Gastrocnemius medialis (tissue), 4 donors: ENCODE measurements at places on chromosomes 6 and 20.

GRCh38 chr6:43952746-43953145, 174.5 kb downstream of the MRPL14 start:
- H3K4me3 ChIP-seq = no peak overlapping the region
- peak; percentile 42 for DNase-seq
- peak overlapping the region; percentile 85 for H3K27ac ChIP-seq
- no peaks in the 10 kb centered on the region for H3K36me3 ChIP-seq

- H3K36me3 ChIP-seq = no peaks in the 10 kb centered on the region
- H3K27me3 ChIP-seq = no peaks in the 10 kb centered on the region
- H3K4me1 ChIP-seq = no peaks in the 10 kb centered on the region
- no peak overlapping the region for H3K27ac ChIP-seq
Measured at GRCh38 chr6:4225161-4225872, 89.9 kb upstream of the ECI2 start.

GRCh38 chr20:8139899-8140298, 7.8 kb downstream of the PLCB1 start:
- H3K27ac ChIP-seq = no peak overlapping the region
- no peaks in the 10 kb centered on the region for H3K27me3 ChIP-seq
- peaks cover under 1% of the 10 kb centered on the region for H3K4me1 ChIP-seq
- H3K36me3 ChIP-seq = no peaks in the 10 kb centered on the region
- no peak overlapping the region for H3K4me3 ChIP-seq
- no peak for DNase-seq

- peaks cover 6% of the 10 kb centered on the region for H3K4me1 ChIP-seq
- no peaks in the 10 kb centered on the region for H3K36me3 ChIP-seq
- DNase-seq = no peak
- H3K27me3 ChIP-seq = peaks cover 17% of the 10 kb centered on the region
Measured at GRCh38 chr6:53353624-53354023, 4.9 kb upstream of the ELOVL5 start.

DNA sequence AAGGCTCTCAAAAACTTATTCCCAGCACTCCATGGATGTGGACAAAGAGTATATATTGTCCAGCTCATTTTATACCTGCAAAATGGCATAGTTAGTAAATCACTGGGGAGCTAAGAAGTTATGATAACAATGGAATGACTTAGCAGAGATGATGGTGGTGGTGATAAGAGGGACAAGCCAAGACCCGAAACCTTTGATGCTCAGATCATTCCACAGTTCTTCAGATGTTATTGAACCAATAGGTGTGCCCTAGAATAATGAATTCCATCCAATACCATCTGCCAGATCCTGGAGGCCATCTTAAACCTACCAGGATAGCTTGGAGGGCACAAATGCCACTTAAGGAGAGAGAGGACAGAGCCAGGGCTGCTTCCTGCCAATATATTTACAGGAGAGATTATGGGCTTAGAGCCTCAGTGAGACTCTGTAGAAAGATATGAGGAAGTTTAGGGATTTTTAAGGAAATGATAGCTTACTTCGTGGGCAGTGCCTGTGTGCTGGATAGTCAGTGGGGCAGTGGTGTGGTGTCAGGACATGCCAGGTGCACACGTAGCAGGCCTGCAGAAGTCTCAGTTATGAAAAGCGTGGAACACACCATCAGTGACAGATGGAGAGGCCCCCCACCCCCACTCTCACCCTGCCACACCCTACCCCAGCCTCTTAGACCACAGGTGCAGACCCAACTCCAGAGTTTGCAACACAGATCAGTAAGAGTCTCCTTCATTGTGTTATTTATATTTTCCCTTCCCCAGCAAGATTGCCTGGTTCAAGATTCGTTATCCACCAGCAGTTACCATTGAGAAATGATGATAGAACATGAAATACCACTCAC, 209.7 kb upstream of the SUPT3H start:
- H3K36me3 ChIP-seq = no peaks in the 10 kb centered on the region
- no peak overlapping the region for H3K4me3 ChIP-seq
- H3K4me1 ChIP-seq = no peaks in the 10 kb centered on the region
- H3K27me3 ChIP-seq = no peaks in the 10 kb centered on the region
- no peak overlapping the region for H3K27ac ChIP-seq

DNA sequence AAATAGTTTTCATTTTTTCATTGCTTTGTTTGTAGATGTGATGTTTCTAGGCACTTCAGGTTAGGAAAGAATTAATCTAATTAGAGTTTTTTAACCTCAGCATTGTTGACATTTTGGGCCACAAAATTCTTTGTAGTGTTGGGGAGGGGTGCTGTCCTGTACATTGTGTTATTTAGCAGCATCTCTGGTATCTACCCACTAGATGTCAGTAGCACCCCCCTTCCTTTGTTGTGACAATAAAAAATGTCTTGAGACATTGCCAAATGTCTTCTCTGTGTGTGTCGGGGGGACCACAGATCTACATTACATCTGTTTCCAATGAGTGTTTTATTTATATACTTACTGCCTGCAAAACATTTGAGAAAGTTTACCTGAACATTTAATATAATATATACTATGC, 45.6 kb downstream of the EYA4 start:
- DNase-seq = no peak
- no peaks in the 10 kb centered on the region for H3K27me3 ChIP-seq
- no peak overlapping the region for H3K4me3 ChIP-seq
- H3K36me3 ChIP-seq = no peaks in the 10 kb centered on the region
- H3K4me1 ChIP-seq = peaks cover 62% of the 10 kb centered on the region

DNA sequence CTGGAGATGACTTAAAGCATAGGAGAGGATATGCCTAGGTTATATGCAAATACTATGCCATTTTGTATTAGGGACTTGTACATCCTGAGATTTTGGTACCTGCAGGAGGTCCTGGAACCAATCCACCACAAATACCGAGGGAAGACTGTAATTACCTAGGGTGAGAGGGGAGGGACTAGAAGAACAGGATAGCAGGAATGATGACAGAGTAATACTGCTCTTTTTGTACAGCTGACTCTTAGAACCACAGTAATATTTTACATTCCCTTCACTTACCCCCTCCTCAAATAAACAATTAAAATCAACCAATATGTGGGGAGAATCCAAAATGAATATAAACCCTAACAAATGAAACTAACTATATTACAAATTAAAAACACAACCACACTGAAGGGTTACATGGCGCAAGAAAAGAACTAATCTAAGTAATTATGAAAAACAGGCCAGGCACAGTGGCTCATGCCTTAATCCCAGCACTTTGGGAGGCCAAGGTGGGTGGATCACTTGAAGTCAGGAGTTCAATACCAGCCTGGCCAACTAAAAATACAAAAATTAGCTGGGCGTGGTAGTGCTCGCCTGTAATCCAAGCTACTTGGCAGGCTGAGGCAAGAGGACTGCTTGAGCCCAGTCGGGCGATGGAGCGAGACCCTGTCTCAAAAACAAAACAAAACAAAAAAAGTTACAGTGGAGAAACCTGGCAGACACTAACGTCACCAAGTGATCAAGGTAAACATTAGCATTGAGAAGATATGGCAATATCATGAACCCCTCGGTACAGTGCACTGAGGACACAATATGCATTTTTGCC, 37.1 kb downstream of the MAP1LC3A start:
- no peak overlapping the region for H3K27ac ChIP-seq
- peaks cover 4% of the 10 kb centered on the region for H3K4me1 ChIP-seq
- H3K27me3 ChIP-seq = no peaks in the 10 kb centered on the region

DNA sequence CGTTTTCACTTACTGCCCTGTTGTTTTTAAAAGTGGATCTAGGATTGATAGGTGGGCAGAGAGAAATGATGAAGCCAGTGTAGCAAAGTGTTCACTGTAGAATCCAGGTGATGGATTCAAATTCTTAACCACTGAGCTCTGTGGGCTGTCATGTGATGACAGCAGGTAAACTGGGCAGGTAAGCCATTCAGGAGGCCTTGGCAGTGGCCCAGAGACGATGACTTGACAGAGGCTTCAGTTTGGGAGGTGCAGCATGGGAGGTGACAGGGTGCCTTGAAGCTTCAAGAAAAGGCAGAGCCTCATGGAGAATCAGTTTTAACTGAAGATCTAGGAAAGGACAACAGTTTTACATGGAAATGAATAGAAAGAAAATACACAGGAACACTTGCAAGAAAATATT, 2.0 kb downstream of the NAA20 start:
- DNase-seq = no peak
- no peak overlapping the region for H3K27ac ChIP-seq
- no peak overlapping the region for H3K4me3 ChIP-seq
- no peaks in the 10 kb centered on the region for H3K36me3 ChIP-seq
- H3K4me1 ChIP-seq = peaks cover 24% of the 10 kb centered on the region
- no peaks in the 10 kb centered on the region for H3K27me3 ChIP-seq

DNA sequence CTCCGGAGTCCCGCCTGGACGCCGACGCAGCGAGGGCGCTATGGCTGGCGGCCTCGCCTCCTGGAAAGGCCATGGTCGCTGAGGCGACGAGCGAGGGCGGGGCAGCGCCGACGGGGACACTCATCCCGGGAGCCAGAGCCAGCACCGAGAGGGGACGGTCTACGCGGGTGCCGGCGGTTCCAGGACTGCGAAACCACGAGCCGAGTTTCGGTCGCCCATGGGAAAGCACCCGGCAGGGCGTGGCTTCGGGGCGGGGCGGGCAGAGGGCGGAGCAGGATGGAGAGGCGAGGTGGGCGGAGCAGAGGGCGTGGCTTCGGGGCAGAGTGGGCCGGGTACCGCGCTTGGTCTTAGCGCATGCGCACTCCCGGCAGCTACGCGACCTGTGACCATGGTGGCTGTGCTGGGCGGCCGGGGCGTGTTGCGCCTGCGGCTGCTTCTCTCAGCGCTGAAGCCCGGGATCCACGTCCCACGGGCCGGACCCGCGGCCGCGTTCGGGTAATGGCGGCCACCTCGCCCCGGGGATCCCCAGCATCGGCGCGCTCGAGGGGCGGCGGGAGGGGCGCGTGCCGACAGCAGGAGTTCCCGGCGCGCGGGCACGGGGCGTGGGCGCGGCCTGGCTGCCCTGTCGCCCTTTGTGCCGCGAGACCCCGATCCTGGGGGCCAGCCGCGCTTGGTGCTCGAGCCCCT, at the start of gene BPHL:
Gene BPHL (plus strand): TSS at position 359 of the 687 bp plus-strand sequence. CDS start 30 bp downstream, at position 389.
- no peaks in the 10 kb centered on the region for H3K27me3 ChIP-seq
- H3K4me3 ChIP-seq = peak within 1 kb of the TSS; percentile 83
- H3K36me3 ChIP-seq = peaks cover 9% of the 10 kb centered on the region
- peaks cover 13% of the 10 kb centered on the region for H3K4me1 ChIP-seq

DNA sequence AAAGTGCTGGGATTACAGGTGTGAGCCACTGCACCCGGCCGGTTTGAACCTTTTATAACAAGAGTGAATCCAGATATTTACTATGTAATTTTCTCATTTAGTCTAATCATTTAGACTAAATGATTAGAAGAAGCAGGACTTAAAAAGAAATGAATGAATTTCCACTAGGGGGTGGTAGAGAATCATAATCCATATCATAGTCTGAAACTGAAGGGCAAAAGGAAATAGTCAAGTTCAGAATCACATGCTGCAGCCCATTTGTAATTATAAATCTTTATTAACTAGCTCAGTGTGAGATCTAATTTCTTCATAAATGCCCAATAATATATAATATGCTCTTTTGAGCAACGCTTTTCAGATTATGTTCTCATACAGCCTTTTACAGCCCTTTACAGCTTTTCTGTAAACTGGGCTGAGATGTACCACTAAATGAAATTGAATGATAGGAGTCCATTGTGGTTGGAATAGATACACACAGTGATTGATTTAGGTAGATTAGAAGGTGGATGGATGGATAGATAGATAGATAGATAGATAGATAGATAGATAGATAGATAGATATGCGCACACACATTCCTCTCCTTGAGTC, 31.8 kb downstream of the PSMB9 start:
- no peak overlapping the region for H3K4me3 ChIP-seq
- no peaks in the 10 kb centered on the region for H3K36me3 ChIP-seq
- H3K4me1 ChIP-seq = peaks cover 5% of the 10 kb centered on the region

- H3K27me3 ChIP-seq = no peaks in the 10 kb centered on the region
- no peak overlapping the region for H3K4me3 ChIP-seq
- H3K27ac ChIP-seq = no peak overlapping the region
Measured at GRCh38 chr6:74048387-74048786, 352.4 kb downstream of the CD109 start.

DNA sequence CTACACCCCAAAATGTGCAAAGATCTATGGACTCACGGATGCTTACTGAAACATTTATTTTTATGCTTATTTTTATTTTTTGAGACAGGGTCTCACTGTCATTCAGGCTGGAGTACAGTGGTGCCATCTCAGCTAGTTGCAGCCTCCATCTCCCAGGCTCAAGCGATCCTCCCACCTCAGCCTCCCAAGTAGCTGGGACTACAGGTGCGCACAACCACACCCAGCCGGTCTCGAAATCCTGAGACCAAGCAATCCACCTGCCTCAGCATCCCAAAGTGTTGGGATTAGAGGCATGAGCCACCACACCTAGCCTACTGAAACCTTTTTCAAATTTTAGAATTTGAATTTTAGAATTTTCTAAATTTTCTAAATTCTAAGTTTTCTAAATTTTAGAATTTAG, 50.8 kb upstream of the IPCEF1 start:
- no peaks in the 10 kb centered on the region for H3K27me3 ChIP-seq
- no peaks in the 10 kb centered on the region for H3K36me3 ChIP-seq
- no peak overlapping the region for H3K4me3 ChIP-seq
- no peak overlapping the region for H3K27ac ChIP-seq
- no peak for DNase-seq
- peaks cover 24% of the 10 kb centered on the region for H3K4me1 ChIP-seq

GRCh38 chr20:38631155-38632022, 29.8 kb downstream of the ARHGAP40 start:
- no peaks in the 10 kb centered on the region for H3K27me3 ChIP-seq
- no peaks in the 10 kb centered on the region for H3K4me1 ChIP-seq
- no peaks in the 10 kb centered on the region for H3K36me3 ChIP-seq
- DNase-seq = no peak

DNA sequence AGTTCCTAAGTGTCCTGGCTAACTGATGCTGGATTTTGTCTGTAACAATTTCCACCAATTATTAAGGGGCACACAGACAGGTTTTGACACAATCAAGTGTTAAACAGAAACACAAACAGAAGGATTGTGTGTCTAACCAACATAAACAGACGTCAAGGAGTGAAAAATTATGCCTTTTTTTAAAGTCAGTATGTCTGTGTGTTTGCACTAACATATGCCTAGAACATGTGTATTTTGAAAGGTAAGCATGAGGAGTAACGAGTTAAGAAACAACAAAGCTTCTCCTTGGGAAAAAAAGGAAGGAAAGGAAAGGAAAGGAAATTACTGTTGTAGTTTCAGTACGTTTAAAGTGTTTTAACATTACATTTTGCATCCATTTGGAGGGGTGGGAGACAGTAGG, 466.3 kb upstream of the ID4 start:
- no peaks in the 10 kb centered on the region for H3K36me3 ChIP-seq
- no peaks in the 10 kb centered on the region for H3K4me1 ChIP-seq
- no peaks in the 10 kb centered on the region for H3K27me3 ChIP-seq
- H3K27ac ChIP-seq = no peak overlapping the region

- DNase-seq = no peak
- H3K36me3 ChIP-seq = no peaks in the 10 kb centered on the region
- peak overlapping the region; percentile 83 for H3K27ac ChIP-seq
- peaks cover 70% of the 10 kb centered on the region for H3K4me1 ChIP-seq
Measured at GRCh38 chr20:49422161-49422560, 60.3 kb downstream of the KCNB1 start.
